ENCODE measurements at places on chromosomes 11 and 22. TPM values are rescaled to one million over a fixed set of nuclear protein-coding genes. Genes with fewer than 3 reads are reported as not detected.
A peak's percentile ranks its signal among the peaks of the same experiment; 100 is the strongest.

The NPTXR gene
- 9.2 TPM for total RNA-seq

The APOBEC3H gene
- total RNA-seq = not detected

The ZBTB44 gene
- total RNA-seq = 23.3 TPM

The CAVIN3 gene
- total RNA-seq = 5.9 TPM

The PISD gene
- 60.9 TPM for total RNA-seq

DNA sequence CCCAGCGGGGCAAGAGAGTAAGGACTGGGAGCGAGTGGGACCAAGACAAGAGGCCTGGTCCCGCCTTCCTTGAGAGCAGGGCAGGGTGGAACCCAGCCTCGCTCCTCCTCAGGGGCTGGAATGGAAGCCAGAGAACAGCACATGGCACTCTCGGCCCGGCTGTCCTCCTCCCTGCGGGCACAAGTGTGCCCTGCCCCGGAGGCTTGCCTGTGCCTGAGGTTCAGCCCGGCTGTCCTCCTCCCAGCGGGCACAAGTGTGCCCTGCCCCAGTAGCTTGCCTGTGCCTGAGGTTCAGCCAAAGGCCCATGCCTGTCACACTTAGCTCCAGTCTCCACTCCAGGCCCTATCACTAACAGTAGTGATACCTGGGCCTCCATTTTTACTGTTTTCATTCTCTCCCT lies 24.2 kb downstream of the SULT4A1 start:
- peaks cover 9% of the 10 kb centered on the region for H3K4me1 ChIP-seq
- no peak for DNase-seq
- no peak overlapping the region for H3K27ac ChIP-seq
- H3K4me3 ChIP-seq = no peak overlapping the region
- no peaks in the 10 kb centered on the region for H3K36me3 ChIP-seq

DNA sequence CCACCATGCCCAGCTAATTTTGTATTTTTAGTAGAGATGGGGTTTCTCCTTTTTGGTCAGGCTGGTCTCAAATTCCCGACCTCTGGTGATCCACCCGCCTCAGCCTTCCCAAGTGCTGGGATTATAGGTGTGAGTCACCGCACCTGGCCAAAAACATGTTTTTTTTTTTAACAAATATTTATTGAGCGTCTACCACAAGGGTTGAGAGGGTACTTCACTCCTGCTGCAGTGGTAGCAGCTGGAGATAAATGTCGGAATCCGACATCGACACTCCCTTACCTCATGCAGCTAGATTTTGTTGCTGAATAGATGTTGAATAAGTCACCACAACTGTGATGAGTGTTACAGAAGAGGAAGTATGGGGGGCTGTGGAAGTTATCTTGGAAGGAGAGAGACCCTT lies 971 bp downstream of the DNAJB13 start:
- H3K4me1 ChIP-seq = peaks cover 4% of the 10 kb centered on the region
- peaks cover 2% of the 10 kb centered on the region for H3K27me3 ChIP-seq
- peaks cover 6% of the 10 kb centered on the region for H3K36me3 ChIP-seq
- no peak for DNase-seq
- H3K27ac ChIP-seq = no peak overlapping the region

DNA sequence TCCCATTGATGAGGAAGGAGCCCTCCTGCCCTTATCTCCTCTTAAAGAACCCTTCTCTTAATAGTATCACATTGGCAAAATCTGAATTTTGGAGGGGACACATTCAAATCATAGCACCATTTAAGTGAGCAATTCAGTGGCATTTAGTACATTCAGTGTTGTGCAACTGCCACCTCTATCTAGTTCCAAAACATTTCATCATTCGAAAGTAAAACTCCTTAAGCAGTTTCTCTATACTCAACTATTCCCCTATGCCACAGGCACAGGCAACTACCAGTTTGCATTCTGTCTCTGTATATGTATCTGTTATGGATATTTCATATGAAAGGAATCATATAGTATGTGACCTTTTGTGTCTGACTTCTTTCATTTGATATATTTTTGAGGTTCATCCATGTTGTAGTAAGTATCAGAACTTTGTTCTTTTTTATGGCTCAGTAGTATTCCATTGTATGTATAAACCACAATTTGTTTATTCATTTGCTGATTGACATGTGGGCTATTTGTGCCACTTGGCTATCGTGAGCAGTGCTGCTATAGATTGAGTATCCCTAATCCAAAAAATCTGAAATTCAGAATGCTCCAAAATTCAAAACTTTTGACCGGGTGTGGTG lies 22.9 kb downstream of the FAR1 start:
- no peaks in the 10 kb centered on the region for H3K36me3 ChIP-seq
- H3K27me3 ChIP-seq = no peaks in the 10 kb centered on the region
- H3K4me1 ChIP-seq = peaks cover 2% of the 10 kb centered on the region
- H3K4me3 ChIP-seq = no peak overlapping the region
- no peak for DNase-seq

- peaks cover 10% of the 10 kb centered on the region for H3K4me1 ChIP-seq
- H3K36me3 ChIP-seq = peaks cover 17% of the 10 kb centered on the region
- peaks cover 7% of the 10 kb centered on the region for H3K27me3 ChIP-seq
- no peak for DNase-seq
Observed at GRCh38 chr11:33933602-33934001, 41.7 kb upstream of the LMO2 start.

DNA sequence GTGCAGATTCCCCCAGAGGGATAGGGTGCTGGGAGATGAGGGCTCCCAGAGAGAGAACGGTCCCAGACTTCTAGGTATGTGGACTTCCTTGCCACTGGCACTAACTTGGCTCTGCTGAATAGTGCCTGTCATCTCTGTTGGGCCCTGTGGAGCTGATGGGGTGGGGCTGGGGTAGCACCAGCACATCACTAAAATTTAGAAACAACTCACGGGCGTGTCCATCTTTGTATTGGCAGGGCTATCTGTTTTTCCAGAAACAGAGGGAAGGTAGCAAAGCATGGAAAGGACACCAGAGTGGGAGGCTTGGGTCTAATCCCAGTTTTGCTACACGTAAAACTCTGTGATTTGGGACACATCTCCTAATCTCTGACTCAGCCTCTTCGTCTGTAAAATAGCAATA lies 25.8 kb downstream of the SWAP70 start:
- H3K36me3 ChIP-seq = no peaks in the 10 kb centered on the region
- no peak overlapping the region for H3K27ac ChIP-seq
- H3K4me3 ChIP-seq = no peak overlapping the region

DNA sequence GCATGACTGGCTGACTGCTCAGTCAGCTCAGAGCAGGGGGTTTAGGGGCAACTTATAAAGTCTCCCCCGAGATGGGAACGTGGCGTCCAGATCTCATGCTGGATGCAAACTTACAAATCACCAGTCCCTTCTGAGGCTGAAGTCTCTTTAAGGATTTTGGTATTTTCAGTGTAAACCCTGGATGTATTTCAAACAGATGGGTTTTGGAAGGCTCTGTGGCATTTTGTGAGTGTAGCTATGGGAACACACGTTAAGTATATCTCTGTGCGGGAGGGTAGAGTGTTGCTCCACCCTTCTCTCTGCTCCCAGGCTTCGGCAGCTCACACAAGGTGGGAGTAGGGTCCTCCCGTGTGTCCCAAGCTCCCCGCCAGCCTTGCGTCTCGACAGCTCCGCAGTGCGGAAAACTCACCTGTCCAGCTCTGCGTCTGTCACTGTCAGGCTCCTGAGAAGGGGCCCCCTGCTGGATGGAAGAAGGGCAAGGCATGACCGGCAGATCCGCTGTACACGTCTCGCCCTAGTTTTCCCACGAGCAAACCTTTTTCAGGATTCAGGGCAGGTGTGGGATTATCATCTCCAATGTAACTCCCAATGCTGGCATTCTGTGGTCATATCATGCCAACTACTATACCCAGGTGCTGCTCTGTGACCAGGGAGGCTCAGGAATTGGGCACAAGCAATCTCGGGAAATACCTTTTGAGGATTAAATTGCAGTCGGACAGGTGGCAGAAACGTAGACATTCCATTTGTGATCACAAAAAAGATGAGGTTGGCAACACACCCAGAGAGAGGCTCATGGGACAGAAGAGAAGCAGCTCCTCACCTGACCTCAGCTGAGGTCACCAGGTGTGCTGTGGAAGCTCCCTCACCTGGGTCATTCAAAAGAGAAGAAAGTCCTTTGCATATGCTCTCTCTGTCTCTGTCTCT lies 313.9 kb upstream of the B3GAT1 start:
- H3K27me3 ChIP-seq = peaks cover 10% of the 10 kb centered on the region
- H3K27ac ChIP-seq = peak overlapping the region; percentile 9
- peaks cover 45% of the 10 kb centered on the region for H3K4me1 ChIP-seq
- no peaks in the 10 kb centered on the region for H3K36me3 ChIP-seq

DNA sequence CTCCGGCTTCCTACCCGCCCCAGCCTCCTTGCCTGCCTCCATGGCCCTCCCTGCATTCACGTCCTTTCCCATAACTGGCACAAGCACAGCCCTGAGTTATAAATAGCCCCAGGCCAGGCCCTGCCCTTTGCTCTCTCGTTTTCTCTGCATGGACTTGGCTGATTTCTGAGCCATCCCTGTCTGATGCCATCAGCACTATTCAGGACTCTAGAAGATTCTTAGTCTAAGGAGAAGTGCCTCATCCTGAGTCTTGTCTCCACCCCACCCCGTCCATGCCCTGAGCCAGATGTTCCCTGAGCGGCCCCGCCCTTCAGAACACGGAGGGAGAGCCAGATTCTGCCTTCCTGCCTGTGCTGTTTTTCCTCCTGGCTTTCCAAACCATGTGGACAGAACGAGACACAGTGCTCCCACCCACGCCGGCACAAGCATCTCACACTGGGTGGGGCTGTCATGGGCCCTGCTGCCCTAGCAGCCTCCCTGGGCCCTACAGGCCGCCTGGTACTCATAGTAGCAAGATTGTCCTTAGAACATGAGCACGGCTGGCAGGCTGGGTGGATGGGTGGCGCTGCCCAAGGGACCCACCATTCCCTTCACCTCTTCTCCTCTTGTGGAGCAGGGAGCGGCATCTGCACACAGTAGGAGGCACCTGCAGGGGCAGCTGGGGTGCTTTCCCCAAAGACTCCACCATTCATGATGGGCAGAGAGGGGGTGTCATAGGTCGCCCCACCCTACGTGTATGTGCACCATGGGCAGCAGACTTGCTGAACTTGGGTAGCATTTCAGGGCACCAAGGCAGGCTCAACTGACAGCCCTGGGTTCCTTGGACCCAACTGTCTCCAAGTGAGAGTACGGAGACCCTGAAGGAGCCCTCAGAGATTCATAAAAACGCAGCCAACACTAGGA lies 76.9 kb downstream of the BCR start:
- peak overlapping the region; percentile 28 for H3K27ac ChIP-seq
- H3K4me3 ChIP-seq = no peak overlapping the region
- H3K27me3 ChIP-seq = peaks cover 18% of the 10 kb centered on the region
- DNase-seq = no peak
- H3K36me3 ChIP-seq = no peaks in the 10 kb centered on the region

DNA sequence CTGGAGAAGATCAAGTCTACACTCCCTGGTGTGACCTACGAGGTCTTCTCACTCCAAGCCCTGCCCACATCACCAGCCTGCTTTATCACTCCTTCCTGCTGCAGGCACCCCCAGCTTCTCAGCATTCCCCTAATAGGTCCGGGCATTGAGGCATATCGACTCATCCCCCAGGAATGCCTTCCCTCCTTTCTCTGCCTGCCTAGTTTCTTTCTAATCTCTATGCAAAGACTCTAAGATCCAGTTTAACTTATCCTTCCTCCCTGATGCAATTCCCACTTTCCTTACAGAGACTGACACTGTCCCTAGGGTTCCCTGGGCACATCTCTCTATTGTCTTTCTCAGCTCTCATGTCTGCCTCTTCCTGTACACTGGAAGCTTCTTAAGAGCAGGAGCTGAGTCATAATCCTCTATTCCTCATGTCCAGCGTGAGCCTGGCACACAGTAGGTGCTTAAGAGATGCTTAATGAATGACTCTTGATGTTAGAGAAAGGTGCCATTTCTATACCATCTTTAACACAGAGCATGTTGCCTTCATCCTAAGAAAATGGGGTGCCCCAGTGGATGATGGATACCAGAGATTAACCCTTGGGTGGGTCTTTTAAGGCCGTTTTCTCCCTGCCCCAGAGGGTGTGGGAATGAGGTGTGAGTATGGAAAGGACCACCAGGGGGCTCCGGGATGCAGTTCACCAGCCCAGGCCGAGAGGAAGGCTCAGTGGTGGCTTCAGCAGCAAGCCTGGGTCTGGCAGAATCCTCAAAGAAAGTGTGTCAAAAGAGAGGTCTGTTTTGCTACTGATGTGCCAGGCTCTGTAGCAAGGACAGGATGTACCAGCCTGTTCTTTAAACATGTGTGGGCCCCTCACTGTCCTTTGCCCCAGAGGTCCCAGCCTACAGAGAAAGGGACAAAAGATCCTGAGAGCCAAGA lies 34.7 kb downstream of the PARVA start:
- no peaks in the 10 kb centered on the region for H3K36me3 ChIP-seq
- DNase-seq = peak; percentile 86
- peak overlapping the region; percentile 65 for H3K27ac ChIP-seq
- H3K4me3 ChIP-seq = peak overlapping the region; percentile 17
- H3K4me1 ChIP-seq = peaks cover 37% of the 10 kb centered on the region

Measured in glutamatergic neuron (in vitro differentiated cells).